ENCODE measurements at places on chromosomes 2 and 18. TPM values are rescaled to one million over a fixed set of nuclear protein-coding genes. Genes with fewer than 3 reads are reported as not detected.

Gene MEP1B
- total RNA-seq = not detected

DNA sequence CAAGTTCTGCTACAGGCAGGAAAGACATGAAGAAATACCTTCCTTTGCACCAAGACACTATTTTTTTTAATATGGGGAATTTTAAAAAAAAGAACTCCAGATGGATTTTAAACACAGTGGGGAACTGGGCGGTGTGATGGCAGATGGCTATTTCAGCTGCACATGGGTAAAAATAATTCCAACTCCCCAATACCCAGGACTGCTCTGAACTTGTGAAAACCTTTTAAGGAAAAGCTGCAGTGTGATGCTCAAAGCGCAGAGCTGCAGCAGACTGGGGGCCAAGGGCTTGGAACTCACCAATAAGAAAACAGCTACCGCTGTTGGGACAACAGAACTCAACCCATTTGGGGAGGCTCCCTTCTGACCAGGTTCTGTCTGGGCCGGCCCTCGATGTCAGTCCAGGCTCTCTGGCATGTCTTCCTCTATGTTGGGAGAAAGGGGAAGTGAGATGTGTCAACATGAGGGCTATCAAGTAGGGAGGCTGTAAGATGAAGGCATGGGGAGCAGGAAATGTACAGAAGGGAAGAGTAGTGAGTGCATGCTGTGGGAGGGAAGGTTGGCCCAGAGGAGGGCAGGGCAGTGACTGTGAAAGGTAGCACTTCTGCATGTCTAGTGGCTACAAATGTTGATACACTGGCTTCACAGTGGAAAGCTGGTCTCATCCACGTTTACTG, 64.0 kb upstream of the SLC14A2 start:
- DNase-seq = no peak
- peaks cover 2% of the 10 kb centered on the region for H3K27me3 ChIP-seq
- H3K4me3 ChIP-seq = no peak overlapping the region
- no peaks in the 10 kb centered on the region for H3K36me3 ChIP-seq
- H3K27ac ChIP-seq = no peak overlapping the region

GRCh38 chr2:232781765-232782164, 5.4 kb upstream of the KCNJ13 start:
- H3K4me3 ChIP-seq = no peak overlapping the region
- H3K27me3 ChIP-seq = no peaks in the 10 kb centered on the region
- H3K27ac ChIP-seq = no peak overlapping the region
- DNase-seq = peak; percentile 57
- peaks cover 10% of the 10 kb centered on the region for H3K36me3 ChIP-seq
- peaks cover 8% of the 10 kb centered on the region for H3K4me1 ChIP-seq

Gene LHCGR
- not detected for total RNA-seq

Gene TMEM178A
- total RNA-seq = 0.25 TPM

DNA sequence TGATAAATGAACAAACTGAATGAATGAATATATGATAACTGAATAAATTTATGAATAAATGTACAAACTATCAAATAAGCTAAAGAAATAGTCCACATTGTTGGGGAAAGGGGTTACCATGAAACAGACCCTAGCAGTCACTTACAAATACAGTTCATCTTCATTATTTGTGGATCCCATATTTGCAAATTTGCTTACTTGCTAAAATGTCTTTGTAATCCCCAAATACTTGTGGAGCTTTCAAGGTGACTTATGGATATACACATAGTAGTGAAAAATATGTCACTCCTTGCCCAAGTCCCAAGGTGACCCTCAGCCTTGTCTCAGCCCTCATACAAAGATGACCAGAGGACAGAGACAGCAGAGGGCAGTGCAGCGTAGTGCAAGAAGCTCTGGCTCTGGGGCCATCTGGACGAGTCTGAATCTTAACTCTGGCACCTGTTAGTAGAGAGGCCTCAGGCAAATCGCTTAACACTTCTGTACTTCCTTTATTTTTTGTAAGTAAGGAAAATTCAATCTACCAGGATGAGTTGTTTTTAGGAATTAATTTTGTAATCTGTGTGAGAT, 3.1 kb downstream of the PAIP2B start:
- peak; percentile 35 for DNase-seq
- H3K36me3 ChIP-seq = no peaks in the 10 kb centered on the region
- H3K27me3 ChIP-seq = no peaks in the 10 kb centered on the region
- no peak overlapping the region for H3K4me3 ChIP-seq

- DNase-seq = no peak
- H3K4me1 ChIP-seq = peaks cover 4% of the 10 kb centered on the region
- H3K4me3 ChIP-seq = no peak overlapping the region
- H3K27me3 ChIP-seq = peaks cover 20% of the 10 kb centered on the region
Observed at GRCh38 chr18:63831080-63831788, 56.0 kb downstream of the SERPINB7 start.

- H3K27ac ChIP-seq = no peak overlapping the region
- H3K4me3 ChIP-seq = no peak overlapping the region
- no peaks in the 10 kb centered on the region for H3K4me1 ChIP-seq
Observed at GRCh38 chr2:183898641-183899040, 699.7 kb upstream of the ZNF804A start.

DNA sequence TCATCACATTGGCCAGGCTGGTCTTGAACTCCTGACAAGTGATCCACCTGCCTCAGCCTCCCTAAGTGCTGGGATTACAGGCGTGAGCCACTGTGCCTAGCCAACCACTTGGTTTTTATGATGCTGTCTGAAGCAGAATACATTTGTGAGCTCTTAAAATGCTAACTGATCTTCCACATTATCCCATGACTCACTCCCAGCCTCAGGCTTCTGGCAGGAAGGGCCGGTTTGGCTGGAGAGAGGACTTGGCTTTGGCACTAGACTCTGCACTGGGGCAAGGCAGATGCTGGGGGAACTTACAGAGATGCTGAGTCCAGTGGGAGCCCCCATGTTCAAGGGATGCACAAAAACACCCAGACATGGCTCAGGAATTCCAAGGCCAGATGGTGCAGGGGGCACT, 40.5 kb upstream of the SH3BP4 start:
- no peaks in the 10 kb centered on the region for H3K36me3 ChIP-seq
- H3K4me1 ChIP-seq = no peaks in the 10 kb centered on the region
- H3K27ac ChIP-seq = no peak overlapping the region
- no peak overlapping the region for H3K4me3 ChIP-seq
- peaks cover 5% of the 10 kb centered on the region for H3K27me3 ChIP-seq

DNA sequence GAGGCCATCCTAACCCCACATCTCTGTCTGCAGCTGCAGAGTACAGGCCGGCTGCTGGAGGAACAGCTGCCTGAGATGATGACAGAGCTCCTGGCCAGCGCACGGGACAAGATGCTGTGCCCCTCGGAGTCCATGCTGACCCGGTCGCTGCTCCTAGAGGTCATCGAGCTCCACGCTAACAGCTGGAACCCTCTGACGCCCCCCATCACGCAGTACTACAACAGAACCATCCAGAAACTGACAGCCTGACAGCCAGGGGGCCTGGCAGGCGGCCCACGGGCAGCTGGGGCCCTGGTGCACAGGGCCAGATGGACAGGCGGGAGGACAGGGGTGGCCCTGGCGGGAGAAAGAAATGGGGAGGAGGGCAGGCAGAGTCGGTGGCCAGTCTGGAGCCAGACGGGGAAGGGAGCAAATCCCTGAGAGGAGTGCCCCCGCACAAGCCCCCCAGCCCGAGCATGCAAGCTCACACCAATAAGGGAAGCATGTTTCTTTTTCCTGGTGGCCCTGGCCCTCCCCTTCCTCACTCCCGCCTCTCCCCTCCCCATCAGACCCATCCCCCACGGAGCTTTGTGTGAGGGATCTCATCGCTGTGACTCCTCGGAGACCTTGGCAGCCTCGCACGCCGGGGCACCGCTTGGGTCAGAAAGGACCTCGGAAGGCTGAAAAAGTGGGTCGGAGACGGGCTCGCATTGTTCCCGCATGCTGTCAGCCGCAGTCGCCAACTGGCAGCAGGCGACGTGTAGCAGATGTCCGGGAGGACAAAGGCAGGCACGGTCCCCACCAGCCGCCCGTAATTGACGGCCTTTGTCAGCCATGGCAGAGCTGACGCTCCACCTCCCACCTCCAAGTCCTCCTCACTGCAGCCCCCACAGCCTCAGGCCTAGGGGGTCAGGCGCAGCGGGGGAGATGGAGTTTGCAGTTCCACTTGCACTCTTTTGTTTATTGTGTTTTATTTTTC, 91.2 kb downstream of the SMAD7 start:
- no peak overlapping the region for H3K27ac ChIP-seq
- H3K27me3 ChIP-seq = no peaks in the 10 kb centered on the region
- H3K4me1 ChIP-seq = no peaks in the 10 kb centered on the region

DNA sequence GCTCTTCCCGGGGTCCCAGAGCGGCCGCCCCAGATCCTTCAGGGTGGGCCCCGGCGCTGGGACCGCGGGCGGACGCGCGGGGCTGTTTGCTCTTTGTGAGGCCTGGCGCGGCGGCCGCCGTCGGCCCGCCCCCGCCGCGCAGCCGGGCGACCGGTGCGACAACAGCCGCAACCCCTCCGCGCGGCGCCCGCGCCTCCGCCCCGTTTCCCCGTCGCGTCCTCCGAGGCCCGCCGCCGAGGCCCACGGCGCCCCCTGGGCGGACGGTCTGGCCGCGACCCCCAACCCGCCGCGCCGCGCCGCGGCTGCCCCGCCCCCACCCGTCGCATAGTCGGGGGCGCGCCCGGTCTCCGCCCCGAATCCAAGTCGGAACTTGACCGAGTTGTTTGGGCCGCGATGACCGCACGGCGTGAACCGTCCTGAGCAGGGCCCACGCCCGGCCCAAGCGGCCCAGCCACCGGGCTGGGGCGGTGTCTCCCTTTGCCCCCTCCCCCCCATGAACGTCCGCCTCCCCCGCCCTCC, 448 bp downstream of the YPEL5 start:
- H3K27me3 ChIP-seq = no peaks in the 10 kb centered on the region
- DNase-seq = no peak
- no peaks in the 10 kb centered on the region for H3K36me3 ChIP-seq

- H3K27ac ChIP-seq = peak overlapping the region; percentile 99
- H3K4me1 ChIP-seq = peaks cover 35% of the 10 kb centered on the region
- H3K27me3 ChIP-seq = no peaks in the 10 kb centered on the region
- peaks cover 2% of the 10 kb centered on the region for H3K36me3 ChIP-seq
Observed at GRCh38 chr2:23925702-23926289, 1.1 kb downstream of the ATAD2B start.

DNA sequence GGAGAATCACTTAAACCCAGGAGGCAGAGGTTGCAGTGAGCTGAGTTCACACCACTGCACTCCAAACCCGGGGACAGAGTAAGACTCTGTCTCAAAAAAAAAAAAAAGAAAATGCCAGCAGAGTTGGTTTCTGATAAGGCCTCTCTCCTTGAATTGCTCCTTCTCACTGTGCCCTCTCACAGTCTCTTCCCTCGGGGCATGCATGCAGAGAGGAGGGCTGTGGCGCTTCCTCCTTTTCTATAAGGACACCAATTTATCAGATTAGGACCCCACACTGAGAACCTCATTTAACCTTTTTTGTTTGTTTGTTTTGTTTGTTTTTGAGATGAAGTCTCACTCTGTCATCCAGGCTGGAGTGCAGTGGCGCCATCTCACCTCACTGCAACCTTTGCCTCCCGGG, 110.5 kb downstream of the ZFP36L2 start:
- peaks cover 2% of the 10 kb centered on the region for H3K4me1 ChIP-seq
- no peak overlapping the region for H3K27ac ChIP-seq
- H3K27me3 ChIP-seq = no peaks in the 10 kb centered on the region
- no peak overlapping the region for H3K4me3 ChIP-seq
- no peak for DNase-seq

GRCh38 chr2:27322301-27322765, 564 bp downstream of the MPV17 start:
- peak overlapping the region; percentile 84 for H3K4me3 ChIP-seq
- no peaks in the 10 kb centered on the region for H3K27me3 ChIP-seq
- H3K4me1 ChIP-seq = peaks cover 14% of the 10 kb centered on the region
- H3K27ac ChIP-seq = peak overlapping the region; percentile 85

- DNase-seq = no peak
- H3K27ac ChIP-seq = no peak overlapping the region
- H3K27me3 ChIP-seq = peaks cover 23% of the 10 kb centered on the region
- no peak overlapping the region for H3K4me3 ChIP-seq
Observed at GRCh38 chr2:219327719-219328118, 4.8 kb downstream of the RESP18 start.

All from activated naive CD4-positive, alpha-beta T cell treated with anti-CD3 and anti-CD28 coated beads for 36 hours (primary cell).